ENCODE measurements at places on chromosomes 16 and 17.
A peak's percentile ranks its signal among the peaks of the same experiment; 100 is the strongest.

DNA sequence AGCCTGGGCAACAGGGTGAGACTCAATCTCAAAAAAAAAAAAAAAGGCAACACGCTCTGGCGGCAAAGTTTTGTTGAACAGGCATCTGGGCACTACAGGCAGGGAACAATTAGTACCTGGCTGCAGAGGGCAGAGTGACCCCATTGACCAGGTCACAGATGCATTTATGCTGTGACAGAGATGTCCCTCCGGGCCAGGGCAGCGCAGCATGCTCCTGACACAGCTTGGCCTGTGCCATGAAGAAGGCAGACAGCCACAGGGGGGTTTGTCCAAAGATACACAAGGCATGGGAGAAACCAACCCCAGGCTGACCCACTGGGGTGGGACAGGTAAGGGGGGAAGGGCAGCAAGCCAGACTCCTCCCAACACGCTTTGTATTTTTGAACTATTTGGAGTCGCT lies 7.7 kb upstream of the SRRM2 start:
- DNase-seq = no peak

DNA sequence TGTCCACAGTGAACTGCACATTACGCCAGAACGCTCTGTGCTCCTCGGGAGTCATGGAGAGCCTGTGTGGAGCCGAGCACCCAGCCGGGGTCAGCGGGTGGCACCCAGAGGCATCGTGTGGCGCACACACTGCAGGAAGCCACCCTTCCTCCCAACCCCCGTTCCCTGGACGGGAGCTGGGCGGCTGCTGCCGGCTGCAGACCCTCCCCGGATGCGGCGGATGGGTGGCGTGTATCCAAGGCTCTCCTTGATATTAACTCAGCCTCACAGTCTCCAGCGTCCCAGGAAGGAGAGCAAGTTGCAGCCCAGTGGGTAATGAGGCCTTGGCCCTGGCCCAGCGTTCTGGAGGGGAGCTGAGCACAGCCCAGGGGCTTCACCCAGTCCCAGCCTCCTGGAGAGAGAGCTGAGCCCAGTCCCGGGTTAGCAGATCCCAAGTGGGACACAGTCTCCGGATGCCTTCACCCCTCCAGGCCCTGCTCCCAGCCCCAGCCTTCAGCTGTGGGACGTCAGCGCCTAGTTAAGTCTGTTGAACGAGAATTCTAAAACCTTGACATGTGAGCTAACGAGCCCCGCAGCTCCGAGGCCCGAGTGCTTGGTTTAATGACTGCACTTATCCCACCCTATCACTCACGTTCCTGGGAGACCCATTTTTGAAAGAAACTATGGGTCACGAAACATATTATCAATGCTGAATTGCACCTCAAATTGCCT lies 86.6 kb downstream of the TBC1D16 start:
- no peak for DNase-seq

DNA sequence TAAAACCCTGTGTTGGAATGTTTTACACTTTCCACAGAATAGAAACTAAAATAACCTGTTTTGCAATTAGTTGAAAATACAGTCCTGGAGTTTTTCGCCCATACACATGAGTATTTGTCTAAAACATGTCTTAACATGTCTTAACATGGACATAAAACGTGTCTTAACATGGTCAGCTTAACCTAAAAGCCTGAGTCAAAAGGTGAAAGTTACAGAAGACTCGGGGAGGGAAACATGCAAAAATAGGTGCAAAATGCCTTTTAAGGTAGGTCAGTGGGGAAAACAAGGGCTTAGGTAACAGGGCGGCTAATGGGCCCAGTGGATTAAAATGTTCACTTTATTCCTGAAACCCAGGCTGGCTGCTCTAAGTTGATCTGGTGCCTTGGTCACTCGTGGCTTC lies 56.1 kb upstream of the RBL2 start:
- no peak for DNase-seq

DNA sequence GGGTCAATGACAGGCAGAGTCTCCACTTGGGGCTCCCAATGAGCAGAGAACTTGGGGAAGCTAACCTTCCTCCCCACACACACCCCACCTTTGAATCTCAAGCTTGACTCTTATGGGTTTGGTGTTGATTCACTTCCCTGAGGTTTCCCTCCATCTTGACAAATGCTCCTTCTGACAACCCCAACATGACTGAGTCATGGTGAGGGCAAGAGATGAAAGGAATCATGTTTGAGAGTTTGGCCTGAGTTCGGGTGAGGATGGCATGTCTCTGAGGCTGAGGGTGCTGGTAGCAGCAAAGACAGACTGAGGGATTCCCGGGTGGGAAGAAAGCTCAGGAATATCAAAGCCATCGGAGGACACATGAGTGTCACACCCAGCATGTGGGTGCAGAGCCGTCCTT lies 18.7 kb downstream of the KRT9 start:
- no peak for DNase-seq

DNA sequence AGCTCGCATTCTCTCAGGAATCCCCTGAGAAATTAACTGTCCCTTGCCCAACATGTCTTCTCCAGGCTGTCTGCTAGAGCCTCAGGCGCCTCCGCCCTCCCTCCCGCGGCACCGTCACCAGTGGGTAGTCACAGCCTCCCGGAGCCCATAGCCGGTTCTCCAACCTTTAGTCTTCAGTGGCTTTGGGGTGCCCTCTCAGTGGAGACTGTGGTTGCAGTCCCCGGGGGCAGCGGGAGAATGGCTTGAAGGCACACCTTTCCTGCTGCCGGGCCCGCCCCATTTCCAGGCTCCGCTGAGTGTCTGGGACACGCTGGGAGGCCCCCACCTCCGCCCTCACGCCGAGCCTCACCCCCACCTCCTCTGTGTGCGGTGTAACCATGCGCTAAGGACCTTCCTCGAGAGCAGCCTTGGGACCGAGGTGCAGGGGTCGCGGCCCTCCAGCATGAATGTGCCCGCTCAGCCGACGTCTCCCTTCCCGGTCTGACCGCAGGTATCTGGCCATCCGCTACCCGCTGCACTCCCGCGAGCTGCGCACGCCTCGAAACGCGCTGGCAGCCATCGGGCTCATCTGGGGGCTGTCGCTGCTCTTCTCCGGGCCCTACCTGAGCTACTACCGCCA lies 1.7 kb downstream of the GALR2 start:
- DNase-seq = no peak

DNA sequence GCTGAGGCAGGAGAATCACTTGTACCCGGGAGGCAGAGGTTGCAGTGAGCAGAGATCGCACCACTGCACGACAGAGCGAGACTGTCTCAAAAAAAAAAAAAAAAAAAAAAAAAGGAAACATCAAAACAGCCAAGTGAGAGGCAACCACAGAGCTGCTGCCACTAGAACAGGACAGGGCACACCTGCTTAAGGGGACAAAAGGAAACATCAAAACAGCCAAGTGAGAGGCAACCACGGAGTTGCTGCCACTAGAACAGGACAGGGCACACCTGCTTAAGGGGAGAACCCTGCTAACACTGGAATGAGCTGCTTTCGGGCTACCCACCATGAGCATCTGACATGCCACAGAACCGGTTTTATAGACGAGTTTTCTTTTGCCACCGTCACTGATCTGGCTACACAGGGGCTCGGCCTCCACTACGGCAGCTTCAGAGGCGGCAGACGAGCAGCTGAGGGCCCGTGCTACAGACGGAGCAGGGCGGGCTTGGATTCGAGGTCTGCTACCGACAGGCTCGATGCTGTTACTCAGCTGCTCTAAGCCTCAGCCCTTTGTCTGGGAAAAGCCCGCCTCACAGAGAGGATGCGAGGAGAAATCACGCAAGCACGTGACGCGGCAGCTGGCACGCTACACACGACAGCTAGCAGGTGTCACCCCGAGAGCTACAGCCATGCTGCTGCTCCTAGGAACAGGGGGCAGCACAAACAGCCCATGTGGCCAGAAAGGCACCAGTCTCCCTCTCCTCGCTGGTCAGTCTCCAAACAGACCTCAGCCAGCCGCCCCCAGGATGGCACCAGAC lies 2.0 kb downstream of the P4HB start:
- no peak for DNase-seq

- DNase-seq = peak; percentile 23
Observed at GRCh38 chr17:2647957-2648356, 54.5 kb downstream of the PAFAH1B1 start.

DNA sequence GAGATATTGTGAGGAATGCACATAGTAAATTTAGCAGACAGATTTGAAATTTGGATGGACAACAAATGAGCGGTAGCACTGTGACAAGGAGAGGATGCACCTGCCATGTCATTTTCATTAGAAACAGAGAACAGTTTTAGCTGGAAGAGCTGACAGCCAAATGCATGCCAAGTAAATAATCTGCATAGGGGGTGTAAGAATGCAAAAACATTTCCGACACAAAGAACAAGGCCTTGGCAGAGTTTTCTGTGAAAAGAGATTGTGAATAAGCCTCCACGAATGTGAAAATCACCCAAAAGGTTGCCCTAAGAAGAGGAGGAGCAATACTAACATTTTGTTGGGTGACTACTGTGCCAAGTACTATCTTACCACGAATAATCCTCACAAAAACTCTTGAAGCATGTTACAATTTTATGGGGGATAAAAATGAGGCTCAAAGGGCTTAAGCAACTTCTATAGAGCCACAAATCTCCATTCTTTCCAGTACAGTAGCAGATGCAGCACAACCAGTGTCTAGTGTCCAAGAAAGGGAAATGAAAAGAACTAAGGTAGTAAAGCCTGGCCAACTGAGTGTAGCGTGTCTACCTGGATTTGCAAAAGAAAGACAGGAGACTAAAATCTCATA lies 28.3 kb downstream of the TMEM100 start:
- DNase-seq = no peak

DNA sequence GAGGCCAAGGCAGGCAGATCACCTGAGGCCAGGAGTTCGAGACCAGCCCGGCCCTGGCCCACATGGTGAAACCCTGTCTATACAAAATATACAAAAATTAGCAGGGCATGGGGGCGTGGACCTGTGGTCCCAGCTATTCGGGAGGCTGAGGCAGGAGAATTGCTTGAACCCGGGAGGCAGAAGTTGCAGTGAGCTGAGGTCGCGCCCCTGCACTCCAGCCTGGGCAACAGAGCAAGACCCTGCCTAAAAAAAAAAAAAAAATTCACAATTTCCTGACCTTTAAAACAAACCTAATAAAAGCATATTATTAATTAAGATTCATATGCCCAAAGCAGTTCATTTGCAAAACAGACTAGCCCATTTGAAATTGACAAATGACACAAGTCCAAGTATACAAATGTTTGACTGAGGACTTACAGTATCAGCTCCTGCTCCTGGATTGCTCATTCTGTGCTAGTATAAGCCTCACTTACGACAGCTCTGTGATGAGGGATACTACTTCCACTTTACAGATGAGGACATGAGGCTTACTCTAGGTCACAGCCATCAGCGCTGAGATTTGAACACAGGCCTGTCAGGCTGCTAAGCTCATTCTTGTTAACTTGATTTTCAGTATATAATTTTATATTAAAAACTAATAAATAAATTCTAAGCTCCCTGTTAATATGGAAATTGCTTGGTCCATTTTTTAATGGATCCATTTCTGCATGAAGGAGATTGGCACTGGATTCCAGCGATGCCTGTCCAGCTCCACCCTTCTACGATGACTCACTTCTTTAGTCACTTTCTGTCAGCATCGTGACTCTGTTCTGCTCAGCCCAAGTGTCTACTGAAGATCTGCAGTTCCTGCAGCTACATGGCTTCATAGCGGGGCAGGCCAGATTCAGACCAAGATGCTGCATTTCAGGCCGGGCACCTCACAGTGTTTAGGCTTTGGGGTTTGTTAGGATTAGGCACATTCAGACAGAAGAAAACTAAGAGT lies 88.2 kb downstream of the WDR59 start:
- DNase-seq = no peak

GRCh38 chr17:74678541-74678940 lies 34.2 kb downstream of the CD300LF start:
- DNase-seq = no peak

DNA sequence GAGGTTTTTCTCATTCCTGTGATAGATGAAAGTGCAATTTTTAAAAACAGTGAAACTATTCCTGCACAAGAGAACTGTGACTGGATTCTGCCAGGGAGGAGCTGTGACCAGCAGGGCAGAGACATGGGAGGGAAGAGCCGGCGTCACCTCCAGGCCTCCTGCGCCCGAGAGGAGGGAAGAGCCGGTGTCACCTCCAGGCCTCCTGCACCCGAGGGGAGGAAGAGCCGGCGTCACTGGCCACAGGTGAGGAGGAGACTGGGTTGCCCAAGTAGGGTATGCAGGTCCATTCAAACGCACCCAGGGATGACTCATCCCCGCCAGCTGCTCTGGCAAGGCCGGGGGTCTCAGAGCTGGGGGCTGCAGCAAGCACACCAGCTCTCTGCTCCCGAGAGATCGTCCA lies 56.7 kb downstream of the METRNL start:
- no peak for DNase-seq

GRCh38 chr16:73011926-73012325 lies 36.0 kb downstream of the ZFHX3 start:
- no peak for DNase-seq

GRCh38 chr17:81121841-81122733 lies 43.2 kb upstream of the PVALEF start:
- no peak for DNase-seq

- DNase-seq = no peak
Observed at GRCh38 chr16:67015313-67015731, 13.6 kb upstream of the CBFB start.

DNA sequence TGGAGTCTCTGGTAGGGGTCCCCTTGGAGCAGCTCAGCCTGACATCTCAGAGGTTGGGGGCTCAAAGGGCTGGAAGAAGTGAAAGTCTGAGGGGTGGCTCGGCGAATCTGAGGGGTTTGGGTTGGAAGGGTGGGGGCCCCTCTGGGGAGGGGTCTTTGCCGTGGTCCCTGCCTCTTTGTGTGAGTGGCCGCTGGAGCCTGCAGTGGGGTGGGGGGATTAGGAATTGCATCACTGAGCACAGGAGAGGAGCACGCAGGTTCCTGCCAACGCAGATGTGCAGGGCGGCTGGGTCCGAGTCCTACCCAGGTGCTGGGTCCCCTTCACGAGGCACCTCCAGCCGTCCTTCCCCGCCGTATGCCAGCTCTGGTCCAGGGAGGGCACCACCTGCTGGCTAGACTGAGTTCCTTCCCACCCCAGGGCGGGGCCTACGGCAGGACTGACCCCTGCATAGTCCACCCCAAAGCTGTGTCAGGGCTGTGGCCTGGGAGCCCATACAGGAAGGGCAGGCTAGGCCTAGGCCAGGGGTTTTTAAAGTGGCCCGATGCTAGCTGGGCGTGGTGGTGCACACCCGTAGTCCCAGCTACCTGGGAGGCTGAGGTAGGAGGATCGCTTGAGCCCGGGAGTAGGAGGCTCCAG lies 9.9 kb downstream of the FMNL1 start:
- peak; percentile 57 for DNase-seq

- no peak for DNase-seq
Observed at GRCh38 chr17:5511401-5512225, 25.2 kb downstream of the MIS12 start.

- no peak for DNase-seq
Observed at GRCh38 chr16:12721841-12722421, 81.8 kb downstream of the CPPED1 start.

GRCh38 chr16:73558219-73558618 lies 510.3 kb upstream of the ZFHX3 start:
- DNase-seq = no peak

DNA sequence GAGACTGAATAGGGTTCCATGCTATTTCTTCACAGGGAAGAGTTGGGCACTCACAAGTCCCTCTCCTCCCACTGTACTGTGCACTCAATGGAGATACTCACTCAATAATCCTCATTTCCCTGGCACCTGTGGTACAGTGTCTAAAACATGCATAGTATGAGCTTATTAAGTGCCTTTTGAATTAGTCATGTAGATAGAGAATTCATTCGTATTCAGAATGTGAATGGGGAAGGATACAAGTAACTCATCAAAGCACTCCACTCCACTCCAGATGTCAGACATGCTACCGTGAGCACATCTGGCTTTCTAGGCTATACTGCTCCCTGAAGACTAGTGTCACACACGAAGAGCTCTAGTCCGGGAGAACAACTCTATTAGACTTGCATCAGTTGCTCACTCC lies 6.3 kb downstream of the C17orf75 start:
- no peak for DNase-seq

Data from CD14-positive monocyte (primary cell).